ENCODE measurements at places on chromosomes 16 and 17.
A peak's percentile ranks its signal among the peaks of the same experiment; 100 is the strongest.

DNA sequence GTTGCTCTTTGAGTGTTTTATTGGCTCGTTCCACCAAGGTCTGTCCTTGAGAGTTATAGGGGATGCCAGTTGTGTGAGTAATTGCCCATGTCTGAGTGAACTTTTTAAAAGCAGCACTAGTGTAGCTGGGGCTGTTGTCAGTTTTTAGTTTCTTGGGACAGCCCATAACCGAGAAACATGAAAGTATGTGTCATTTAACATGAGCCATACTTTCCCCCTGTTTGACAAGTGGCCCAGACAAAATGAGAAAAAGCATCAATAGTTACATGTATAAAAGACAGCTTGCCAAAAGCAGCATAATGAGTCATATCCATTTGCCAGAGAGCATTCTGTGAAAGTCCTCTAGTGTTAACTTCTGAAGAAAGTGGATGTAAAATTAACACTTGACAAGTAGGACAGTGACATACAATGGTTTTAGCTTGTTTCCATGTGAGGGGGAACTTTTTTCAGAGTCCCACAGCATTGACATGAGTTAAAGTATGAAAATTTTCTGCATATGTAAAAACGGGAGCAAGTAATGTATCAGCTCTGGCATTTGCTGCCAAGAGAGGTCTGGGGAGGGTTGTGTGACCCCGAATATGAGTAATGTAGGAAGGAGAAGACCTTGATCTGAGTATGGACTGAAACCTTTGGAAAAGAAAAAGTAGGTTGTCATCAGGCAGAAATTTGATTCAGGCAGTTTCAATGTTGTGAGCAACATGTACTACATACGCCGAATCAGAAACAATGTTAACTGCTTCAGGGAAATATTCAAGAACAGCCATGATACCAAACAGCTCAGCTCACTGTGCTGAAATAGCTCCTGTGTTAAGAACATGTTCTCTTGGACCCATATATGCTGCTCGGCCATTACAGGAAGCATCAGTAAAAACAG lies 56.8 kb upstream of the ARL4D start:
- peak; percentile 89 for DNase-seq

DNA sequence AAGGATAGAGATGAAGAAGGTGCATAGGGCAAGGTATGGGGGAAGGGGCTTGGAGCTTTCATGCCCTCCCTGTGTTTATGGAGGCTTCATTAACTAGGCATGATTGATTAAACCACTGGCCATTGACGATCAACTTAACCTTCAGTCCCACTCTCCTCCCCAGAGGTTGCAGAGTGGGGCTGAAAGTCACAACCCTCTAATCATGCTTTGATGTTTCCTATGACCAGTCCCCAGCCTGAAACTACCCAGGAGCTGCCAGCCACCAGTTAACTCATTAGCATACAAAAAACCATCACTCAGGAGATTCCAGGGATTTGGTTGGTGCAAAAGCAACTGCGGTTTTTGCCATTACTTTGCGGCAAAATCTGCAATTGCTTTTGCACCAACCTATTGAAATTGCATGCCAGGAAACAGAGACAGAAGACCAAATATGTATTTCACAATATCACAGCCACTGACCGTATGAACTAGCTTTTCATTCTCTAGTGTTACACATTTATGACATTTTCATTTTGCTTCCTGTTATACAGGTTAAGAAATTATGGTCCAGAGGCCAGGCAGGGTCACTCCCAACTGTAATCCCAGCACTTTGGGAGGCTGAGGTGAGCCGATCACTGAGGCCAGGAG lies 5.4 kb downstream of the GFOD2 start:
- DNase-seq, result no peak

- no peak for DNase-seq
These were observed 398.5 kb downstream of the HAPSTR1 start for GRCh38 chr16:9489835-9490467.

- no peak for DNase-seq
These were observed 22.4 kb upstream of the TAC4 start for GRCh38 chr17:49870298-49870697.

- DNase-seq, result no peak
These were observed 423.2 kb upstream of the C16orf82 start for GRCh38 chr16:26643519-26643918.

DNA sequence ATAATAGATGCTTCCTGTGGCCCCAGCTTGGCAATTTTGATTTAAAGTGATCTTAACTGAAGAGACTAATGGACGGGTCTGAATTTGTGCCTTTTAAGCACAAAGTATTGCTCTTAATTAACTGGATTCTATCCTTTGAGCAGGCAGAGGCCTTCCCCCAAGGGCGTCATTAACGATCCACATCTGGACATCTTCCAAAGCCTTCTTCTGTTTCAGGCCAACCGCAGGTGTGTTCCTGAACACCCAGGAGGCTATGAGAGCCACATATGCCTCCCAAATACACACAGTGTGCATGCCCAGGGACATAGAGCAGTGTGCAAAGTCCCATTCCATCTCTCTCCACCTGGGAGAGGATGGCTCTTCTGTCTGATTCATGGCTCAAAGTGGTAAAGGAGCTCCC lies 42.3 kb downstream of the MAPT start:
- no peak for DNase-seq

DNA sequence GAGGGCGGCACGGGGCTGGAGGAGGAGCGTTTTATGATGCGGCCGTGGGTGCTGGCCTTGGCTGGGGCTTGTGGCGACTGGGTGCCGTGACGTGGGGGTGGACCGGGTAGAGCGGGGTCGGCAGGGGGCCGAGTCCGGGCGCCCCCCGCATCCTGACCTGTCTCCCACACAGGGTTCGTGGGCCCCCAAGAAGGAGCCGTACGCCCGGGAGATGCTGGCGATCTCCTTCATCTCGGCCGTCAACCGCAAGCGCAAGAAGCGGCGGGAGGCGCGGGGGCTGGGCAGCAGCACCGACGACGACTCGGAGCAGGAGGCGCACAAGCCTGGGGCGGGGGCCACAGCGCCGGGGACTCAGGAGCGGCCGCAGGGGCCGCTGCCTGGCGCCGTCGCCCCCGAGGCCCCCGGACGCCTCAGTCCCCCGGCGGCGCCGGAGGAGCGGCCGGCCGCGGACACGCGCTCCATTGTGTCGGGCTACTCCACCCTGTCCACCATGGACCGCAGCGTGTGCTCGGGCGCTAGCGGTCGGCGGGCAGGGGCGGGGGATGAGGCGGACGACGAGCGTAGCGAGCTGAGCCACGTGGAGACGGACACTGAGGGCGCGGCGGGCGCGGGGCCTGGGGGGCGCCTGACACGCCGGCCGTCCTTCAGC lies 81.6 kb downstream of the ARHGAP23 start:
- DNase-seq, result no peak

- DNase-seq, result peak; percentile 52
These were observed 16.3 kb downstream of the SCN4A start for GRCh38 chr17:63956296-63956920.

GRCh38 chr16:81607006-81607405 lies 162.4 kb downstream of the CMIP start:
- DNase-seq, result no peak

DNA sequence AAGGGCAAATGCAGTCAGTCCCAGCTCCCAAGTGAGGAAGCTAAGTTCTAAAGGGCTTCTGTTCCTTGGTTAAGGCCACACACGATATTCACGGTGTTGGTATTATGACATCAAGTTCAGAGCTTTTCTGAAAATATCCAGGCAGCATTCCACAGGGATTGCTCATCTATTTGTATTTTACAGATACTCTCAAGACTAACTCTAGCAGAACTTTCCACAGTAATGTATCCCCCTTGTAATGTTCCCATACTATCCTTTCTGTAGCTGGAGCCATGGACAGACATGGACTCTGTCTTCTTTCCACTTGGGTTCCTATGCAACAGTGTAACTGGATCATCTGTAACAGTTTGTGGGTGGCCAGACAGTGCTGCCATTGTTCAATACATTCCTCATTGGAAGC lies 13.5 kb downstream of the SDR42E1 start:
- peak; percentile 87 for DNase-seq

DNA sequence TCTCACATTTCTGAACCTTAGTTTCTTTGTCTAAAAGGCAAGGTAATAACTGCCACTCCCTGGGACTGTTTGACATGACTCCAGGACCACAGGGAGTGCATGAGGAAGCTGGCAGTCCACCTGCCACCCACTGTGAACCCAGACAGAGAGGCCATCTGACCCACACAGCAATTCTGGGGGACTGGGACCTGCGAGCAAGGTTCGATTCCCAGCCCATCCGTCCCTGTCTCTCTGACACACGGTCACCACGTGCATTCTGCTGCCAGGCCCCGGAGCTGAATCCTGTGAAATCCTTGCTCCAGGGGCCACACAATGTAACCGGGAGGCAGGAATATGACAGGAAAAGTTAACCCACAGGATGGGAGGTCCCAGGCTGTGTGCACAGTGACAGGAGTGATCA lies 218.8 kb upstream of the FOXF1 start:
- DNase-seq, result no peak

- DNase-seq, result peak; percentile 77
These were observed 6.2 kb downstream of the PHF12 start for GRCh38 chr17:28944862-28945741.

DNA sequence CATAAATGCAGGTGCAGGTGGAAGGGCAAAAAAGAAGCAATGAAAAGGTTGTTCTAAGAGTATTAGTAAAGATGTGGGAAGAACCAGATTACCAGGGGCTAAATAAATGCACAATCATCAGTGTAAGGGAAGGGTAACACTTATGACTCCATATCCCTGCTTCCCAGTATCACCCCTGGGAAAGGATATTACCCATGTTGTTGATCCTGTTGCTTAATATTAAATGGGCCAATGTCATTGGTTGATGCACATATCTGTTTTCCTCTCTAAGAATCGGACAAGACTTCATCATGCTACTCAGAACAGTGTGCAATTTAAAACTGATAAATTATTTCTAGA lies 34.7 kb upstream of the ABCA6 start:
- DNase-seq, result no peak

- no peak for DNase-seq
These were observed 40.1 kb upstream of the ZFP90 start for GRCh38 chr16:68499006-68499405.

- DNase-seq, result no peak
These were observed 144.8 kb upstream of the CACNG5 start for GRCh38 chr17:66690166-66690565.

DNA sequence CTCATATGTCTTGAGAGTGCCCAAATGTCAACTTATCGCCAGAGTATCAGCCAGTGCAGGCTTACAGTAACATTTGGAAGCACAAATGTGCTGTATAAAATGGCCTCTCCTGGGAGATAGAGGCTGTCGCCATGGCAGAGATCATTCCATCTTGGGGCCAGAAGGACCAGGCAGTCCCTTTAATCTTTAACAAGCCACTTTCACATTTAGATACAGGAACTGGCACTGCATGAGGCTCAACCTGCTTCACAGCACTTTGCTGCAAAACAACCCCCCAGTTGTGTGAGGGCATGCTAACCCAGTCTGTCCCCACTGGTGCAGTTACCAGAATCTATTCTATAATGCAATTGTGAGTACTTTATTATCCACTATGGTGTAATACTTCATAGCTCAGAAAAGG lies 4.7 kb upstream of the RFFL start:
- DNase-seq, result no peak

DNA sequence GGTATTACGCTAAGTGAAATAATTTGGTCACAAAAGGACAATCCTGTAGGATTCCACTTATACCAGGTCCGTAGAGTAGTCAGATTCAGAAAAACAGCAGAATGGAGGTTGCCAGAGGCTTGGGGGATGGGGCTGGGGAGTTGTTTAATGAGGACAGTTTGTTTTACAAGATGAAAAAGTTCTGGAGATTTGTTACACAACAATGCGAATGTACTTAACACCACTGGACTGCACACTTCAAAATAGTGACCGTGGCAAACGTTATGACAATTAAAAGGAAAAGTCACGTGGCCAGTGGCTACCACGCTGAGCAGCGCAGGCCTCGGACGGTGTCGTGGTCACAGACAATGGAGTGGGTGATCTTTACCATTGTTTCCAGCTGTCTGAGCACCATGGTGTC lies 338.1 kb downstream of the SEC14L1 start:
- DNase-seq, result no peak

- peak; percentile 20 for DNase-seq
These were observed 28.2 kb downstream of the ADAMTS18 start for GRCh38 chr16:77406680-77407079.

DNA sequence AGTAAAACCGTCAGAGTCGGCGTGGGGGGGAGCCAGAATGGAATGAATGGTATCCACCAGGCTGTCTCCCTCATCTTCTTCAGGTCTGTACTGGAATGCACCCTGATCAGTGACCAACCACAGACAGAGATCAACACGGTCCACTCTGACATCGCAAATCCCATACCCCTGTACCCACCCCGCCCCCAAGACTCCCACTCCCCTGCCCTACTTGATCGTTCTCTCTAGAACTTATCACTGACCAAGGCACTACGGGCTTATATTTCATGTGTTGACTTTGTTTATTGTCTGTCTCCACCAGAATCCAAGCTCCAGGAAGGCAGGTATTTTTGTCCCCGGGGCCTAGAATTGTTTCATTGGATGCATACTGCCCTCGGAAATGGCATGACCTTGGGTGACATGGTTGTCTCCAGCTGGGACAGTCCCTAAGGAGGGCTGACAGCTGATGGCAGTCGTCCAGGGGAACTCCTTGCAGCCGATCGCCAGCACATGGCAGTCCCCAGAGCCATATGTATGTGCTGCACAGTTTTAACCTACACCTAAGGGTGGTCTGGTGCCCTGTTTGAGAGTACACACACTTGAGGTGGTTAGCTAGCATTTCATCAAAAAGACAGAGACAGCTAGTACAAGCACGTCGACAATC lies 526 bp upstream of the MFSD6L start:
- peak; percentile 7 for DNase-seq

GRCh38 chr16:30875871-30876801 lies 17.7 kb downstream of the BCL7C start:
- DNase-seq, result peak; percentile 21

DNA sequence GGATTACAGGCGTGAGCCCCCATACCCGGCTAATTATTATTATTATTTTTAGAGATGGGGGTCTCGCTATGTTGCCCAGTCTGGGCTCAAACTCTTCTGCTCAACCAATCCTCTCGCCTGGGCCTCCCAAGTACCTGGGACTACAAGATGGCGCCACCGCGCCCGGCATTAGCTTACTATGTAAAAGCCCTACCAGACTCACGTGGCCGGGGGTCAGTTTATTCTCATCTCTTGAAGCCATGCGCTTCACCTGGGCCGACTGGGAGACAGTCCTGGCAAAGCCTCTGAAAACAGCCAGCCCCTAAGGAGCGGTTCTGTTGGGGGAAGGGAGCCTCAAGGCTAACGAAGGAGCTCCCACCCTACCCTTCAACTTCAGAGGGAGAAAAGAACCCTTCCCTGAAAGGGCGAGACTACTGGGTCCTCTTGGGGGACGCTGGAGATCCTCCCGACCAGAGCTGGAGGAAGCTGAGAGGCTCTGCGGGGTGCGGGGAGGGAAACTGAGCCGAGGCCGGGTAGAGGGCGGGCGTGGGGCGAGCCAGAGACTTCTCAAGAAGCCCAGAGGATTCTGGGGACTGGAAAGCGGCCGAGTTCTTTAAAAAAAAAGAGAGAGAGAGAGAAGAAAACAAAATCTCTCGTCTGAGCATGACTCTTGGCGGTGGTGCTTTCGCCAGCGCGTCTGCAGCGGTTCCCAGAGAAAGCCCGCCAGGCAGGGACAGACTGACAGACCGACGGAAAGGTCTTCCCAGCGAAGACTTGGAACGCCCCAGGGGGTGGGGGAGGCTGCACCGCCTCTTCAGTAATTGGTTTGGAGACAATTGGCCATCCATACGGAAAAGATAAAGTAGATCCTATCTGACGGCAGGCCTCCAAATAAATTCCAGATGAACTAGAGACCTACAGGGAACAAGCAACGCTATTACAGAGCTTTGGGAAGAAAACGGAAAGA lies 5.6 kb upstream of the TUBG2 start:
- DNase-seq, result peak; percentile 61

- DNase-seq, result no peak
These were observed 380.6 kb downstream of the GRIN2A start for GRCh38 chr16:9801651-9802050.

- no peak for DNase-seq
These were observed 795 bp upstream of the PAQR4 start for GRCh38 chr16:2968368-2968737.
